ENCODE measurements at places on chromosomes 7 and 10.

GRCh38 chr7:31647511-31647910, 39.5 kb upstream of the PPP1R17 start:
- no peak for DNase-seq

DNA sequence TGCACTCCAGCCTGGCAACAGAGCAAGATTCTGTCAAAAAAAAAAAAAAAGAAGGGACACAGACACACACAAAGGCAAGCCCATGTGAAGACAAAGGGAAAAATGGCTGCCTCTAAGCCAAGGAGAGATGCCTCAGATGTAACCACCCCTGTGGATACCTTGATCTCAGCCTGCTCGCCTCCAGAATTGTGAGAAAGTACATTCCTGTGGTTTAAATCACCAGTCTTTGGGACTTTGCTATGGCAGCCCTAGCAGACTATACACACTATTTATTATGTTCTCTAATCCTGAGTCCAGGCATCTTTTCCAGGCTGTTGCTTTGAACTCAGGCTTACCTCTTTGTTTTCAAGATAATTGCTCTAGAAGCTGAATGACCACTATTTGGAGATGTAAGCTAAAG, 494.3 kb downstream of the GALNT17 start:
- DNase-seq = peak; percentile 45

- DNase-seq = peak; percentile 56
Observed at GRCh38 chr7:55569797-55570196, 2.5 kb downstream of the VOPP1 start.

DNA sequence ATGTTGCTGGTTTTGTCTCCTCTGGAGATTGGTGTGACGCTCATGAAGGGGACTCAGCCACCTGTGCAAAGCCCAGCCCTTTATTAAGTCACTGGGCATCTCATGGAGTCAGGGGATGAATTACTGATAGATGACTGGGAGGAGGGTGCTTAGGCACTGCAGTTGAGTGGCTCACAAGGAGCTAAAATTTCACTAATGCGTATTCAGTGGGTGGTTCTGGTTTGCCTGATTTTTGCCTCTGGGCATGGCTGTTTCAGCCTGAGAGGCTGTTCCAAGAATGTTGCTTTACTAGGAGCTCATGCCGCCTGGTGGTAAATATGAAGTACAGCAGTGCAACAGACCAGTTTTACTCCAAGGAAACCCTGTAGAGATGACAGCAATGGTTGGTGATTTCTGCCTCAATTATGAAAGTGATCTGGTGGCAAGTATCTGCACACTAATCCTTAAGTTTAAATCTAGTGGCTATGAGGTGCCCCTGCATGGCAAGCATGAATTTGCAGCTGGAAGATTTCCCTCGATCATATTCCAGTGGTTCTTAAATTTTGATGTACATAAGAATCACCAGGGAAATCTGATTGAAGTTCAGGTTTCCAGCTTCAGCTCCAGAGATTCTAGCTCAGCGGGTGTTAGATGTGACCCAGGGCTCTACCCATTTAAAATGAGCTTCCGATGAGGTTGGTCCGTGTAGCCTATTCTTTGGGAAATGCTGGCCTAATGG, 19.9 kb downstream of the ACTA2 start:
- DNase-seq = peak; percentile 89

DNA sequence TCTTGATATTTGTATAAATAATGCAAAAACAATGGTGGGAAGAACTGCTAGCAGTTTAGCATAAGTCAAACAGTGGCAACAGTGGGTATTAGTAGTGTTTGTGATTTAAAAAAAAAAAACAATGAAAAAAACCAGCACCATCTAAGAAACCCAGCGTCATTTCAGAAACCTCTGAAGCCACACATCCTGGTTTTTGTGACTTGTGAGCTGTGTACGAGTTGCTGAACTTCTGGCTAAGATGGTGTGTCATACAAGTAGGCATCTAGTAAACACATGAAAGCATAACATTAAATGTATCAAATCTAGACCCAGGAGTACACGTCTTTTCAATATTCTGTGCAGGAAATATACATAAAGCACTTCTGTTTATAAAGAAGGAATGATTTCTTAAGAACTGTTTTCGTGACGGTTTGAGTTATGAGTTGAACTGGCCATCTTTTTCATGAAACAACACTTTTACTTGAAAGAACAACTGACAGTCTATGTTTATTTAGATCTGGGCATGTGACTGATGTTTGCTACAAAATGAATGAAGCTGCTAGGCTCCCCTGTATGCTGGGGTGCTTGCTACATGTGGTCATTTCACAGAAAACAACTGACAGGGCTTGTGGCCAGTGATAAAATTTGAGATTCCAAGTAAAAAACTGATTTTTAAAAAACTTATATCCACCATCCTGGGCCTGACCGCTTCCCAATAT, 143.5 kb downstream of the PIP4K2A start:
- no peak for DNase-seq

- no peak for DNase-seq
Observed at GRCh38 chr7:129443612-129444011, 9.4 kb downstream of the STRIP2 start.

- DNase-seq = no peak
Observed at GRCh38 chr7:27586825-27587224, 75.9 kb downstream of the HIBADH start.

GRCh38 chr10:121285406-121286196, 312.6 kb downstream of the FGFR2 start:
- DNase-seq = no peak

- no peak for DNase-seq
Observed at GRCh38 chr7:47278043-47278442, 303.9 kb downstream of the TNS3 start.

GRCh38 chr10:122373721-122374120, 787 bp upstream of the PLEKHA1 start:
- DNase-seq = peak; percentile 26

GRCh38 chr10:12252882-12253546, 57.0 kb downstream of the CDC123 start:
- no peak for DNase-seq

DNA sequence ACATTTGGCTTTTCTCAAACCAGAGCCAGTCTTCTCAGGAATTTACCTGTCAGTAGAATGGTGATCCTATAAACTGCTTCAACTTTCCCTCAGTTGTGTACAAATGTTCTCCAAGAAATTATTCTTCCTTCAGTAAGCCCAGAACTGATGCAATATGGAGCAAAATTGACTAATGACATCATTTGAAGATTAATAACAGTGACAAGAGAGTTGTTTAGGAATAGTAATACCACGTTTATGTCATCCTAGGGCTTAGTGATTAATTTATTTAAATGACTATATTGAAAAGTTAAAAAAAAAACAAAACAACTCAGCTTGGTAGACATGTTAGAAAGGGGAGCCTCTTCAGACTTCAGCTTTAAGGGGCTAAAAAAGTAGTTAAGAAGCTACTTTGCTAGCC, 933.2 kb downstream of the GATA3 start:
- no peak for DNase-seq

DNA sequence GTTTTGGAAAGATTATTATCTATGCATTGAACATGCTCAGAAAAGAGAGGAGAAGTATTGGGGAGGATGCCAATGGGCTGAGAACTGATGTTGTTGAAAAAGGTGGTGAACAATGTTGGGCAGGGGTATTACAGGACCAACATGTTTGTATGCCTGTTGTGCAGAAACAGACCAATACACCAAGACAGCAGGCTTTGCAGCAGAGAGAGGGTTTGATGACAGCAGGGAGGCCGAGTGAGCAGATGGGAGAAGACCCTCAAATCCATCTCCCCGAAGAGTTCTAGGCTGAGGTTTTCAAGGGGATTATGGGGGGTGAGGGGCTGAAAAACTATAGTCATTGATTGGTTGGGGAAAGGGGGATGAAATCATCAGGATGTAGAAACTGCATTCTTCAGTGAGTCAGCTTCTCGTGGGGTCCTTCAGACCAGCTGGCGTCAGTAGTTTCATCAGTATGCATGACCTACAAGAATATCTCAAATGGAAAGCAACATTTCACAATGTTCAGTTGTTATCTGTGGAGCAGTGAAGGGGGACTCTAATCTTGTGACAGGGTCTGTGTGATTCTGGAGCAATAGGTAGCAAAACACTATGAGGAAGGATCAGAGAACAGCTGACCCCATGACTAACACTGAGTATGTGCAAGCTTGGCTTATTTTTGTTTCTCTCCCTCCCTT, 167.8 kb downstream of the BAMBI start:
- DNase-seq = no peak

- no peak for DNase-seq
Observed at GRCh38 chr10:71232089-71232998, 20.0 kb downstream of the UNC5B start.

GRCh38 chr10:85922356-85923129, 444.1 kb downstream of the GRID1 start:
- no peak for DNase-seq

- DNase-seq = no peak
Observed at GRCh38 chr7:150875791-150876190, 23.5 kb downstream of the AOC1 start.

- no peak for DNase-seq
Observed at GRCh38 chr10:77068969-77069368, 568.6 kb downstream of the KCNMA1 start.

GRCh38 chr7:81482600-81483186, 287.2 kb downstream of the HGF start:
- peak; percentile 35 for DNase-seq

DNA sequence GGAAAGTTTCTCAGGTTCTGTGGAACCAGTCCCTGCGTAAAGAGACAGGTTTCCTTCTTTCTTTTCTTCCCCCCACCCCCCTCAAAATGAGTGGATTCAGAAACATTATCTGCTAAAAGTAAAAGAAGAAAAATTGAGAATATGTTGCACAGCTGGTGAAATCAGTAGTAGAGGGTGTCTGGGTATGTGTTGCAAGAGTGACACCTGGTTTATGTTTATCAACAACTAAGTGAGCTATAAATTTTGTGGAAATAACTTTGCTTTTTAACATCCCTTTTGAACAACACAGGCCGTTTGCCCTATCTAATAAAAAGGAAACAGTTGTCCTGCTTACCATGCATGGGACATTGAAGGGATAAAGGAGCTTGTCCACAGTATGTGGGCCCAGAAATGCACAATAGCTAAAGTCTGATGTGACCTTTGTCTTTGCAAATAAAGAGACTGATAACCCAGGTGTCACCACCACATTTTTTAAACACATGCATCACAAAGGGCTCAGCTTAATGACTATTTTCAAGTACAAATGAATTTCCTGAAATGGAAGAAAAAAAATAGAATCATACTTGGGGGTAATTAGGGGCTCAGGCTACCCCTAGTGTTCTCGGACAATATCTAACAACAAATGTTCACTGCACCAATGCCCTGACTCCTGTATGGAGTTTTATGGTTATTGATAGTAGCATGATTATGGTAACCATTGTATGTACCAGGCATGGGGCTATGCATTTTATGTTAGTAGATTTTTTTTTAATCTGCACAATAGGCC, 221.7 kb upstream of the TCF7L2 start:
- no peak for DNase-seq

- DNase-seq = no peak
Observed at GRCh38 chr7:30674420-30674819, 7.8 kb downstream of the CRHR2 start.

DNA sequence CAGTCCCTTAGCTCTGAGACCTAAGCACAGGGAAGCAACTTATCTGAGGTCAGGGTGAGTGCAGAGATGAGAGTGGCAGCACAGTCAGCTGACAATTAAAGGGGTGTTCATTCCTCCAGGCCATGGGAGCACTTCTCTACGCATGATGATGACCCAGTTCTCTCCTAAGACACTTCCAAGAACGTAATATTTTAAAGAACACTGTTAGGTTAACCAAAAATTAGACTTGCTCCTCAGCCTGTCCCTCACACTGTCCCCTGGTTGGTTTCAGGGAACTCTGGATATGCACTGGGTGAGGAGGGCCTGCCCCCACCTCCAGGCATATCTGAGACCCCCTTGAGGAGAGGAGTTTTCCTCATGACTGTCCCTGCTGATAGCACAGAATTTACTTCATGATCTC, 767.5 kb downstream of the GRID1 start:
- no peak for DNase-seq

- no peak for DNase-seq
Observed at GRCh38 chr10:6178581-6178980, 24.2 kb upstream of the PFKFB3 start.

All from kidney tubule cell (primary cell).